Umbilical cord (tissue), 2 donors: ENCODE measurements at places on chromosomes 4 and X. TPM values are rescaled to one million over a fixed set of nuclear protein-coding genes. Genes with fewer than 3 reads are reported as not detected.

CT45A1 gene
- not detected for total RNA-seq

RENBP gene
- 11.1 TPM for total RNA-seq

DSPP gene
- 3.4 TPM for total RNA-seq

MGARP gene
- total RNA-seq: 21.2 TPM

PDCL2 gene
- total RNA-seq: not detected
